Left hindlimb (tissue), 1 donor: ENCODE measurements at places on chromosomes 3 and 15.

GRCh38 chr15:86892774-86893449 lies 813.2 kb downstream of the AGBL1 start:
- DNase-seq: no peak

GRCh38 chr15:67880651-67881182 lies 40.9 kb upstream of the RNU6-1 start:
- no peak for DNase-seq

DNA sequence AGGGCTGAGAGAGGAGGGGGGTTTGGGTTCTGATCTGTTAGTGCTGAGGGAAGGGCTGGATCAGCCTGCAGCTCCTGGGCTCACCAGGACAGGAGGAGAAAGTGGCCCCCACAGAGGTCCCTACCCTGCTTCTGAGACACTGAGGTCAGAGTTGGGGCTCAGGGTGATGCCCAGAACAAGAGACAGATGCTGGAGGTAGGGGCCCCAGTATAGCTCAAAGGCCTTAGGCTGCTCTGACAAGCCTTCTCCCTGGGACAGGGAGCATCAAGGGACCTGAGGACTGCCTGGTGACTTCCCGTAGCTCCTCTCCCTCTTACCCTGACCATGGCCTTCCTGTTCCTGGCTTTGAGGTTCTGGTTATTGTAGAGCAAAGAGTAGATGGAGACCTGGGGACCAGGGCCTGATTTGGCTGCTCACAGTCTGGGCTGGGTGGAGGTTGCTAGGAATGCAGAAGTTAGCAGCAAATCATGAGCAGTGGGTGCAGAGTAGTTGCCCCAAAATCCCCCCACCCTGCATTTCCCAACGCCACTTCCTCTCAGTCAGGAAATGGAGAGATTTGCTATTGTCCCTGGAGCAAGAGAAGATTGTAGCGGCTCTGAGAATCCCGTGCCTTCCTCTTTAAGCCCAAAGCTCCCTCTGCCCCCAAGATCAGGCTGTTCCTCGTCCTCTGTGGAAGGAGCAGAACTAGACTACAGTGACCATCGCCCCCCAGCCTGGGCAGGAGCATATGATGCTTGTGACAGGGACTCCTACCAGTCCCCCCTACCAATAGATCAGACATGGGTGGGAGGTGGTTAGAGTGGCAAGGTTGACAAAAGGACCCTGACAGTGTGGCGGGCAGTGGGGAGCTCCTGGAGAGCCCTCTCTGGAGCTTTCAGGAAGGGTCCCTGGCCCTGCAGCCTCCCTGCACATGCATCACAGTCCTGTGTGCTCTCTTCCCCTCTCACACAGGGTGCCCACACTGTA lies 47.4 kb upstream of the SEC22A start:
- no peak for DNase-seq

GRCh38 chr15:71591057-71591456 lies 219.3 kb upstream of the NR2E3 start:
- no peak for DNase-seq

GRCh38 chr3:191680989-191681597 lies 220.1 kb downstream of the PYDC2 start:
- DNase-seq: no peak

DNA sequence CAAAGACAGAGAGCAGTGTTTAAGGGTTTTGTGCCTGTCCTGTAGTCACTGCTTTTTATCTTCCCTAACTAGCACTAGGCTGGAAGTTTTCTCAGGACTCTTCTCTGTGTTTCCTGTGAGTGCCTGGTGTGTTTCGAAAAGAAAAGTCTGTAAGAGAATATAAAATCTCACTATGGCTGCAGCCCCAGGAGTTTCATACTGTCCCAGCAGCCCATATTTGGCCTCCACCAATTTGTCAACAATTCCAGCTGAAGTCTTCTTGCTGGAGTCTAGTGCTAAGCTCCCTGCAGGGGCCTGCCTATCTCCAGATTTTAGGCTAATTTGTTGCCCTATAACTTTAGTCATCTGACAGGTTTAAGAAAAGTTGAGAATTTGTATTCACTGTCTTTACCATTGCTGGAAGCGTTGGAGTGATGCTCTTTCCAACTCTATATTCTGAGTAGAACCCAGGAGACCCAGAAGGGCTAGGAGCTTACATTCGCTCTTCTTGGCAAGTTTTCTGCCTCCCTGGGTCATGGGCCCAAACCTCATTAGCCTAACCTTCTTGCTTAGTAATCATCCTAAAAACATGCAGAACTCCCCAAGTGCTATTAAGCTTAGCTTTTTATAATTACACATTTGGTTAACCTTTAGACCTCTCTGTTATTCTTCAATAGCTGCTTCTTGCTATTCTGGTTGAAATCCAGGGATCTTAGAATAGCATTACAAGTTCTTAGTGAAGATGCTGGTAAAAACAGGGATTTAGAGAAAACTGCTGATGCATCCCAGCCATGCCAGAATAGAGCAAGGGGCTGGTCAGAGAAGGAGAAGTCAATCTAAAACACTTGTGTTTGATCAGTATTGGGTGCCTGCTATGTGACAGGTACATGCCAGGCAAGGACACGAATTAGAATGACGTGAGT lies 283.1 kb downstream of the NEK10 start:
- no peak for DNase-seq

- DNase-seq: peak; percentile 48
Measured at GRCh38 chr3:26591926-26592325, 30.6 kb upstream of the LRRC3B start.

GRCh38 chr15:80587816-80588456 lies 107.2 kb upstream of the ABHD17C start:
- no peak for DNase-seq

- DNase-seq: peak; percentile 39
Measured at GRCh38 chr15:68421115-68421551, 10.8 kb downstream of the ITGA11 start.

DNA sequence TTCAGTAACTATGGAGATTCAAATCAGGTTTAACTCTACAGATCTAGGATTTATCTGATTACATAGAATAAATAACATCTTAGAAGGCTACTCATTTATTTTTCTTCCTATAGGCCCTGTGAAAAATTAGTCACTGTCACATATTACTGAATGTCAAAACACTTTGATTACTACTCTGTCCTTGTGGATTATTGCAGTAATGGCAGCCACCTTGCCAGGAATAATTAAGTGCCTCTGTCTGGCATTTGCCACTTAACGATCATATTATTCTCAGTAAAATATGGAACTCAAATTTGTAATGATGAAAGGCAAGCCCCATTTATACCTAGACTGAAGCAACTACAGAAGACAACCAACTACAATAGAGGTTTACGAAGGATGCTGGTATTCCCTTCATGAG lies 596.3 kb upstream of the ARPP21 start:
- no peak for DNase-seq

- DNase-seq: no peak
Measured at GRCh38 chr3:65888980-65889706, 149.6 kb downstream of the MAGI1 start.

DNA sequence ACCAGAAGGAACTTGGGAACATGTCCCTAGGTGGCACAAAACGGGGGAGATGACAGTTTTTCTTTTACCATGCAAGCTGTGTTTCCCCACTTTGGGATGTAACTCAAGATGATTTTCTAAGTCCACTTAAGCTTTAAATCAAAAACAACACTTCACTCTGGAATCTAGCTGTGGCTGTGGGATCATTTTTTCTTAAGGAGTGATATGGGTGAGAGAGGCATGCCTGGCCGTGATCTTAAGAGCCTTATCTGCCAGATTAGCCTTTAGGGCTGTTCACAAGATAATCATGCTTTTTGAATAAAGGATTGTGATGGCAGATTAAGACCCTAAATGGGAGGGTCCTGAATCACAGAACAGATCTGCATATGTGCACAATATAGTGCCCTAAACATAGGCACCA lies 384.8 kb upstream of the SEMA6D start:
- no peak for DNase-seq

DNA sequence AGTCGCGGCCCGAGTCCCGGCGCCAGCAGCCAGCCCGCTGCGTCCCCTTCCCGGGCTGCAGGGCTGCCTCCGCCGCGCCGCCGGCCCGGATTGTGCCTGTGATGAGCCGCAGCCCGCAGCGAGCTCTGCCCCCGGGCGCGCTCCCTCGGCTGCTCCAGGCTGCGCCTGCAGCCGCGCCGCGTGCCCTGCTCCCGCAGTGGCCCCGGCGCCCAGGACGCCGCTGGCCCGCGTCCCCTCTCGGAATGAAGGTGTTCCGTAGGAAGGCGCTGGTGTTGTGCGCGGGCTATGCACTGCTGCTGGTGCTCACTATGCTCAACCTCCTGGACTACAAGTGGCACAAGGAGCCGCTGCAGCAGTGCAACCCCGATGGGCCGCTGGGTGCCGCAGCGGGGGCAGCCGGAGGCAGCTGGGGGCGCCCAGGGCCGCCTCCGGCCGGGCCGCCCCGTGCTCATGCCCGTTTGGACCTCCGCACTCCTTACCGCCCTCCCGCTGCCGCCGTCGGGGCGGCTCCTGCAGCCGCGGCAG lies 1.2 kb downstream of the CHST2 start:
- peak; percentile 56 for DNase-seq

DNA sequence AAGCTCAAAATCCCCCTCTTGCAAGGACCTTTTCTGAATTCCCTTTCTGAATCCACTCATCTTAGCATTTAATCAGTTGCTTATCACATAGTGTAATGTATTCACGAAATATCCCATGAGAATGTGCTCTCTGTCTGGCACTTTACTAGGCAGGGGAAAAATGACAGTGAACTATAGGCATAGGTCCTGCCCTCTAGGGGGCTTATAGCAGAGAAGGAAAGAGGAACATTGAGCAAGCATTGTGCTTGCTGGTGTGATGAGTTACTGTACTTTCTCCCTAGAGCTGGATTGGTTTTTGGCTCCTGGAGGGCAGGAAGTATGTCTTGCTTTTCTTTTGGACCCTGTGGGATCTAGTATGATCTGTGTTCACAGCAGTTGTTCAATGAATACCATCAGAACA lies 26.5 kb downstream of the DUOX2 start:
- DNase-seq: no peak

GRCh38 chr15:31023841-31024240 lies 32.4 kb upstream of the MTMR10 start:
- DNase-seq: no peak

DNA sequence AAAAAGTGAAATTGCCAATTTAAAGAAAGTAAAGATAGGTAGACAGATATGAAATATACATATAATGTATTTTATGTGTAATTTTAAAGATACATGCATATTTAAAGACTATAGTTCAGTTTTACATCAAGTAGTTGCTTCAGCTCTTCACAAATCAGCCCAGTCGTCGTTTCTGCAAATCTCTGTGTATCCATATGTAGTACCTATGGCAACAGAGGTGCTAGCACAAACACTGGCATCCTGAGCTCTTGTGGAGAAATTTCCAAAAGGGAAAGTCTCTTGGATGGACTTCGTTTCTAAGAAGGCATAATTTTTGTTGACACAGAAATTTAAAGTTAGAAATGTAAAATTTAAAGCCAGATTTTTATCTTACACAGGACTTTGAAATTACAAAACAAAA lies 1284.7 kb downstream of the ROBO1 start:
- peak; percentile 31 for DNase-seq
